ENCODE measurements at places on chromosomes 12 and 14.

DNA sequence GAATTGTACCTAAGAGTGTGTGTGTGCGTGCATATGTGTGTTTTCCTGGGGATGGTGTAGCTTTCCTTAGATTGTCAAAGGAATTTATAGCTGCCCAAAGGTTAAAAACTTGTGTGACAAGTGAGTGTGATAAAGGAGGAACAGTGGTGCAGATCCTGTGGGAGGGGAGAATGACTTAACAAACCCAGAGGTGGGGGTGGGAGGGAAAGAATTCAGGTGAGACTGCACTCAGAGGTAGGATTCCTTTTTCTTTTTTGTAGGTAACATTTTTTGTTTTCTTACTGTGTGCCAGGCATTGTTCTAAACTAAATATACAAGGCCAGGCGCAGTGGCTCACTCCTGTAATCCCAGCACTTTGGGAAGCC, 45.3 kb upstream of the SINHCAF start:
- no peaks in the 10 kb centered on the region for H3K36me3 ChIP-seq
- no peaks in the 10 kb centered on the region for H3K27me3 ChIP-seq
- peaks cover 26% of the 10 kb centered on the region for H3K4me1 ChIP-seq
- peak overlapping the region; percentile 82 for H3K27ac ChIP-seq

DNA sequence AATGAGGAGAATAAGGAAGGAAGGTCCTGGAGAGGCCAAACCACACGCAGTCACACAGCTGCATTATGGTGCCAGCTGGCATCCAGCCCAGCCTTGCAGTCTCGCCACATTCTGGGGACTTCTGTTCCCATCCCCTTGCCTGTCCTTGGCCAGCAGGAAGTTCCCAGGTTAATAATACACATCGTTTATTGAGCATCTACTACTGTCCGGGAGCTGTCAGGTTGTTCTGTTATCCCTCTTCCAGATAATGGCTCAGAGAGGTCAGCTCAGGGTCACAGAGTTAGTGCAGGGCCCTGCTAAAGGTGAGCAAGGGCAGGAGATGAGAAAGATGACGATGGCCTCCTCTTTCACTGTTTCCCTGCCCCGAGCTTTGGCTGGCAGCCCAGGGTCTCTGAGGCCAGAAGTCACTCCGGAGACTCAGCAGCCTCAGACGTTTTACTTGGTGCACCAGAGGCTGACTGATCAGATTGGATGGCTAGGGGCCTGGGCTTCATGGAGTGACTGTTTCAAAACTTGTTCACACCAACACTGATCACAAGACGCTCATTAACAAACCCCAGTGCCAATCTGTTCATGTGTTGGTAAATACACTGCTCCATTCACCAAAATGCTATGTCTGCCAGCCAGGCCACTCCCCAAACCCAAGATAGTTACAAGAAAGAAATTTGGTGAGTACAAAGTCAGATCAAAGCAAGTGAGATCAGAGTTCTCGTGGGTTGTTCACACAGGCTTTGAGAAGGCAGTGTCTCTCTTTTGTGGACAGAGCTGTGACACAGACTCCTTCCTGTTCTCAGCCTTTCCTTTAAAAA, 79.2 kb downstream of the B4GALNT3 start:
- no peaks in the 10 kb centered on the region for H3K4me1 ChIP-seq
- H3K27me3 ChIP-seq, result no peaks in the 10 kb centered on the region
- no peak overlapping the region for H3K4me3 ChIP-seq
- H3K27ac ChIP-seq, result no peak overlapping the region

GRCh38 chr12:121579190-121579791, 1.5 kb downstream of the KDM2B start:
- H3K4me1 ChIP-seq, result peaks cover 29% of the 10 kb centered on the region
- H3K36me3 ChIP-seq, result no peaks in the 10 kb centered on the region
- no peak for DNase-seq
- peak overlapping the region; percentile 92 for H3K4me3 ChIP-seq
- H3K27me3 ChIP-seq, result no peaks in the 10 kb centered on the region
- H3K27ac ChIP-seq, result peak overlapping the region; percentile 81

DNA sequence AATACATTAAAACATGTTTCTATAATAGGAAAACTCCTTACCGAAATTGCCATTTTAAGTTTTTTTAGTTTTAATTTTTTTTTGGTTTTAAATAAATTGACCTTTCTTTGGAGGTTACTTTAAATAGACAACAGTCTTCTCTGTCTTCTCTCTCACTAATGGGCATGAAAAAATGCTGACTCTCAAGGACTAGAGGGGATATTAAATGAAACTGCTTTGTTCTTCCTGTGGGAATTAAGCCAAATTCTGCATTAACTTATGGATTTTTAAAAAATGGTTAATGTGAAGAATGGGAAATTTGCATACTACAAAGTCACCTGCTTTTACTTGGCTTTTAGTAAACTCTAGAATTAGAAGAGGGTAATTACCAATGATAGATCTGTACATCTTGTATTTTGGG, 378.9 kb downstream of the TMTC2 start:
- no peak overlapping the region for H3K4me3 ChIP-seq
- no peaks in the 10 kb centered on the region for H3K27me3 ChIP-seq
- H3K36me3 ChIP-seq, result no peaks in the 10 kb centered on the region
- no peaks in the 10 kb centered on the region for H3K4me1 ChIP-seq

DNA sequence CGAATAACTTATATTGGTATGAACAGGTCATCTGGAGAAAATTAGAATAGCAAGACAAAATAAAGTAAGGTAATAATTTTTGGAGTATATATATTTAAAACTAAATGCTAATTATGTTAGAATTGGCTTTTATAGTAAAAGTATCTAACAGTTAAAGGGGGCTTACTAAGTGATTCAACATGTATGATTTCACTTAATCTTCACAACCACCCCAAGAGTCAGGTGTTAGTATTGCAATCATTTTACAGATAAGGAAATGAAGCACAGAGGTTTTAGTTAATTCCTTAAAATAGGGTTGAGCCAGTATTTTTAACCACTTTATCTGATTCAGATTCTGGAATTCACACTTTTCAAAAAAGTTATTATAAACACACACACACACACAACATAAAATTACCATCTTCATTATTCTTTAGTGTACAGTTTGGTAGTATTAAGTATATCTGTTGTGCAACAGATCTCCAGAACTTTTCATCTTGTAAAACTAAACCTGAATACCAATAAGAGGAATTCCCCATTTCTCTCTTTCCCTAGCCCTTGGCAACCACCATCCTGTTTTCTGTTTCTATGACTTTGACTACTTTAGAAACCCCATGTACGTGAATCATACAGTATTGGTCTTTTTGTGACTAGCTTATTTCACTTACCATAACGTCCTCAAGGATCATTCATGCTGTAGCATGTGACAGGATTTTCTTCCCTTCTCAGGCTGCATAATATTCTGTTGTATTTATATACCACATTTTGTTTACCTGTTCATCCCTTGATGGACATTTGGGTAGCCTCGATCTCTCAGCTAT, 12.5 kb downstream of the A2M start:
- DNase-seq, result no peak
- no peaks in the 10 kb centered on the region for H3K27me3 ChIP-seq

GRCh38 chr14:77375164-77375950, 1.5 kb downstream of the TMED8 start:
- H3K4me3 ChIP-seq, result peak overlapping the region; percentile 70
- no peaks in the 10 kb centered on the region for H3K27me3 ChIP-seq

DNA sequence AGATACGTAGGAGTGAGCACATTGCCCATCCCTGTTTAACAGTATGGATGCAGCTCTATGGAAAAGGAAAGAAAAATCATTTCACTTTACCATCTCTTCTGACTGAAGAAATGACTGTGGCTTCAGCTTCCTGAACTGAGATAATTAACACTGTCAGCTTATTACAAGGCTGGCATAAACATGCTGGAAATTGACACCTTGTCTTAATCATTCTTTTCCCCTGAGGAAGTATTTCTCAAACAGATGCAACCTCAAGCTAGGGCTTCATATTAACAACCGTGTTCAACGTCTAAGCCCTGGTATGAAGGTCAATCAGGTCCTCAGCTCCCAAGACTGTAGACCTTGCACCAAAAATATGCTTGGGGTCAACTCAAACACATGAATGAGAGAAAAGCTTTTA, 25.0 kb downstream of the RERG start:
- no peak overlapping the region for H3K27ac ChIP-seq
- no peaks in the 10 kb centered on the region for H3K36me3 ChIP-seq
- H3K27me3 ChIP-seq, result no peaks in the 10 kb centered on the region
- H3K4me1 ChIP-seq, result no peaks in the 10 kb centered on the region
- no peak overlapping the region for H3K4me3 ChIP-seq

DNA sequence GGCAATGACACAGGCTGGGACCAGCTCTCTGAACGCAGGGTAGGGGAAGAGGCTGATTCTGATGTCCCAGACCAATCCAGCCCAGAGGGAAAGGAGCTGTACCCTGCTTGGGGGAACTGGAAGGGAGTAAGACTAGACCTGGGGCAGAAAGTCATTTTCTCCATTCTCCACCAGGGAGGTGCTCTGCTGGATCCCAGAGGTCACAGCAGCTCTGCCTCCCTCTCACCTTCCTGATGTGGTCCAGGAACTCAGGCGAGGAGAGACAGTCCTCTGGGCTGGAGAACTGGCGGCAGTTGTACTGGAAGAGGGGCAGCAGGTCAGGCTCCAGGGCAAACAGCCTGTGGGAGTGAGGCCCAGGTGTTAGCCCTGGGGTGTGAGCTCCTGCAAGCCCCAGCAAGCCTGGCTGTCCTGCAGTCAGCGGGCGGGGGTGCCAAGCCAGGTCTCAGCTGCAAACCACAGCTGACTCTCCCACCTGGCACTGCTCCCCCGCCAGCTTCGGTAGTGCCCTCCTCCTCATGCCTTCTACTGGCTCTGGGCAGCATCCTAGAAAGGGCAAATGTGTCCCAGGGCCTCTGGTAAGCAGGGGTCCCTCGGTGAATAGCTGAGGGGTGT, 1.9 kb downstream of the NGB start:
- no peak overlapping the region for H3K4me3 ChIP-seq
- peaks cover 4% of the 10 kb centered on the region for H3K4me1 ChIP-seq
- no peaks in the 10 kb centered on the region for H3K36me3 ChIP-seq

DNA sequence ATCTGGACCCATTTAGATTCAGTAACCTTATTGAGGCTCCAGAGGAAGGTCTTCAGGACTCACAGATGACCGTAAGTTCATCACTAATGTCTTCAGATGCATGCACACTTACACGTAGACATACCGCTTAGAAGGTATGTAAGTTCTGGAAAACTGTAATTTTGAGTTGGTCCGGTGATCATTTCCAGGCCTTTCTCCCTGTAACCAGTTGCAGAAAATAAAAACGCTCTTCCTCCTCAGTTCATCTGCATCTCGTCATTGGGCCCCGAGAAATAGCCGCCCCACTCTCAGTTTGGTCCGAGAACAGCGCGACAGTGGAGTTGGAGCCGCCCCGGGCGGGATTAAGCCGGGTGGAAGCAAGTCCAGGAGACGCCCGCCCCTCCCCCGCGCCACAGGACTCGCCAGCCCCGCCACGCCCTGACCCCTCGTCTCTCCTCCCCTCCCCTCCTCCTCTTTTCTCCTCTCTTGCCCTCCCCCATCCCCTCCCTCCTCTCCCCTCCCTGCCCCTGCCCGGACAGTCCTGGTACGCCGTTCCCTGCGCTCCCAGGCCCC, 83.7 kb downstream of the TNFAIP2 start:
- no peak overlapping the region for H3K4me3 ChIP-seq
- H3K27ac ChIP-seq, result no peak overlapping the region
- no peaks in the 10 kb centered on the region for H3K36me3 ChIP-seq
- H3K27me3 ChIP-seq, result no peaks in the 10 kb centered on the region

- H3K27ac ChIP-seq, result no peak overlapping the region
- H3K4me1 ChIP-seq, result no peaks in the 10 kb centered on the region
- no peaks in the 10 kb centered on the region for H3K36me3 ChIP-seq
- no peak overlapping the region for H3K4me3 ChIP-seq
- DNase-seq, result no peak
These were observed 198.1 kb downstream of the KCNH5 start for GRCh38 chr14:62847168-62847567.

DNA sequence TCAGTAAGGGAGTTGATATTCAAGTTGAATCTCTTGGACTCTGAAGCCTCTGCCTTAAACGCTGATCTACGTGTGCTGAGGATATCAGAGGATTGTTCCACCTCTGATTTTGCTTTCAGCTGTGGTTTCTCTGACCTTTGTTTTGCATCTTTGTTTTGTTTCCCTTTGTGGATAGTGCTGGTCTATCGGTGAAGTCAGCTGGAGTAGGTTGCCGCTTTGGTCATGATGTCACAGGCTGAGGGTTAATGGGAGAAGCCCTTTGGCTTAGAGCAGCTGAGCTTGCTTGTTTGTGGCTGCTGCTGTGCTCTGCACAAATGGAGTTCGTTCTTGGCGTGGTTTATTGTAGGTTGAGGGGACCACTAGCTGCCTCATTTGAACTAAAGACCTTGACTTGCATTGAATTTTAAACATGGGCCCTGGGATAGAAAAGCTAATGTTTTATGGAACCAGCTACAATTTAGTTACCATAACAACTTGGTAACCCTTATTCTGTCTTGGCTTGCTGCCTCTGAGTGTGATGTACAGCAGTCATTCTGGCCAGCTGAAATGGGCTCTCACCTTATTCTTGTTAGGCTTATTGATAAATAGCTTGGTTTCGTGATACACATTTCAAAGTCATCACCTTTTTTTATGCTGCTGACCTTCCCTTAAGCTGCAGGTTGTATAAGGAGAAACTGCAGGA, 284.5 kb upstream of the E2F7 start:
- no peak for DNase-seq
- H3K27ac ChIP-seq, result no peak overlapping the region
- no peaks in the 10 kb centered on the region for H3K4me1 ChIP-seq
- H3K36me3 ChIP-seq, result no peaks in the 10 kb centered on the region

GRCh38 chr12:12007001-12007712, 63.6 kb upstream of the BCL2L14 start:
- H3K27ac ChIP-seq, result no peak overlapping the region
- H3K36me3 ChIP-seq, result no peaks in the 10 kb centered on the region
- no peak for DNase-seq
- H3K4me1 ChIP-seq, result no peaks in the 10 kb centered on the region

GRCh38 chr12:59737725-59738463, 142.1 kb downstream of the SLC16A7 start:
- H3K36me3 ChIP-seq, result no peaks in the 10 kb centered on the region
- DNase-seq, result no peak
- H3K27ac ChIP-seq, result no peak overlapping the region
- H3K4me1 ChIP-seq, result no peaks in the 10 kb centered on the region

DNA sequence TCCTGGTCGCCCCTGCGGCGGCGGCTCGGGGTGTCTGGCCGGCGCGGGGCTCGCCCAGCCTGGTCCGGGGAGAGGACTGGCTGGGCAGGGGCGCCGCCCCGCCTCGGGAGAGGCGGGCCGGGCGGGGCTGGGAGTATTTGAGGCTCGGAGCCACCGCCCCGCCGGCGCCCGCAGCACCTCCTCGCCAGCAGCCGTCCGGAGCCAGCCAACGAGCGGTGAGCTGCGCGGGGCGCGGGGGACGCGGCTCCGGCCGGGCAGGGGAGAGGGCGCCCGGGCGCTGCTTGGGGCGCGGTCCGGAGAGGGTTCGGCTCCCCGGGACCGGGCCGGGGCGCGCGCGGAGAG, at the start of gene LGALS3:
Gene LGALS3, plus strand, starts transcription at position 167 of the 342 bp plus-strand sequence. CDS start 8,122 bp downstream, outside the sequence.
- DNase-seq, result no peak
- H3K27ac ChIP-seq, result peak within 1 kb of the TSS; percentile 63
- no peaks in the 10 kb centered on the region for H3K36me3 ChIP-seq
- no peaks in the 10 kb centered on the region for H3K27me3 ChIP-seq

- no peaks in the 10 kb centered on the region for H3K27me3 ChIP-seq
- H3K4me3 ChIP-seq, result no peak overlapping the region
These were observed 156.1 kb downstream of the DIO2 start for GRCh38 chr14:80055226-80055625.

Measured in Panc1 (cell line).